Right renal cortex interstitium (tissue), 3 donors: ENCODE measurements at places on chromosomes 4 and X.

DNA sequence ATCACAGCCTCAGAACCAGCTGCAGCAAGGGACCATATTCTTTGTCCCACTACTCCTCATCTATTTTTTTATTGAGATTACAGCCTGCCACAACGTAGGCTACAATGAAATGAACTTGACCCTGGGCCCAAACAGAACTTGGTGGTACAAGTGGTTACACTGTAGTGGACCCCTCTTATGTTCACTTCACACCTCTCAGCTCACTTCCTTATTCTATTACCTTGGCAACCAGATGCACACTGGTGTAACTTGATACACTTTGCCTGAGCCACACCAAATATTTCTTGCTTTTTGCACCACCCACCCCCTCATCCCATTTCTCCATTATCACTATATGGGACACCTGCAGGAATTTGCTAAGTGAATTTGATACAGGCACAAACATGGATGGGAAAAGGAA lies 105.8 kb downstream of the CXCL13 start:
- DNase-seq, result no peak

- DNase-seq, result no peak
These were observed 100.5 kb downstream of the PTCHD1 start for GRCh38 chrX:23435108-23435507.

DNA sequence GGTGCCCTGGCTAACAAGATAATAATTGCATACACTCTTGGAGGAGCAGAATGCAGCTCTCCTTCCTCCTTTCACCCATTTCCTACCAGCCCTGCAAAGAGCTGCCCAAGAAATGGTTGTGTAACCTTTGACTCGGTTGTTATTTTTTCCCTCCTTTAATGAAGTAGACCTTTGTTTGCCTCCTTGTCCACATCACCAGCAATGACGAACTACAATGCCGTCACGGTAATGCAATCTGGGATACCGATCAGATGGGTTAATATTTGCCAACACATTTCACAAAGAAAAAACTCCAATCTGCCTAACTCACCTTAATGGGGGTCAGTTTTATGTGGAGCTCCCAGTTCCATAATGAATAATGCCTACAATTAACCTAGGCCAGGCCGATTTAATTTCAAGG lies 32.0 kb downstream of the GPRIN3 start:
- no peak for DNase-seq

DNA sequence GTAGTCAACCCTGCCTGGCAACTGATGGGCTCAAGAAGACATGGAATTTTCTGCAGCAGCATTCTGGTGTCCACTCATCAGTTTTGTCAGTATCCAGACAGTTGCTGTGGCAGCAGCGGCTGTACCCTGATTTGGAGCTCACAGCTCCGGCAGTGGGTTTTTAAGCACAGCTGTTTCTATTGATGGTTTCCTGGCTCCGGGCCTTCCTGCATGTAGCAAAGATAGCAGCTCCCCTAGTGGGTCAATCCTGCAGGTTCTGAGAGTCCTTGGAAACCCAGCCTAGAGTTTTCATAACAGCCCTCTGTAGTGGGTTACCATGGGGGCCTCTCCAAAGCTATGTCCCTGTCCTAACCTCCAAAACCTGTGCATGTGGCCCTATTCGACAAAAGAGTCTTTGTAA lies 84.0 kb upstream of the ATP6AP2 start:
- DNase-seq, result no peak

DNA sequence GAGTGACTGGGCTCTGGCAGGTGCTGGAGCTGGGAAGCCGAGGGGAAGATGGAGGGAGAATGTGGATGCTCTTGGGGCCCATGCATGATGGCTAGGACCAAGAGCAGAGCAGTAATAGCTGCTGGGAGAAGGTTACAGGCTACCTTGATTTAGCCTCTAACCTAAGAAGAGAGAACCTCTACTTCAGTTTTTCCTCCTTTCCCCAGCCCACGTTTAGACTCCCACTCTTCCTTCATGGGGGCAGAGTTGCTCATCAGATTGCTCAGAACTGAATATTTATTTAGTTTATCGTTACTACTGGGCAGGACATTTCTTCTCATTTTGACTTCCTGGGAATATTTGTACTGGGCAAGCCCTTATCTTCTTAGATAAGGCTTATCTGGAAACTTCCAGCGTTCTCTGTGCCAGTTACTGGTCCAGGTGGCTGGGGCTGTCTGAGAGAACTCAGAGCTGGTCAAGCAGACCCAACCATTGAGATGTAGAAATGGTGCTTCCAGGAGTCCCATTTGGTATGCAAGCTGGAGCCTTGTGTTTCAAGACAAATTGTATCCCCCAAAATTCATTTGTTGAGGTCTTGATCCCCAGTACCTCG lies 442.9 kb upstream of the BOD1L1 start:
- no peak for DNase-seq

DNA sequence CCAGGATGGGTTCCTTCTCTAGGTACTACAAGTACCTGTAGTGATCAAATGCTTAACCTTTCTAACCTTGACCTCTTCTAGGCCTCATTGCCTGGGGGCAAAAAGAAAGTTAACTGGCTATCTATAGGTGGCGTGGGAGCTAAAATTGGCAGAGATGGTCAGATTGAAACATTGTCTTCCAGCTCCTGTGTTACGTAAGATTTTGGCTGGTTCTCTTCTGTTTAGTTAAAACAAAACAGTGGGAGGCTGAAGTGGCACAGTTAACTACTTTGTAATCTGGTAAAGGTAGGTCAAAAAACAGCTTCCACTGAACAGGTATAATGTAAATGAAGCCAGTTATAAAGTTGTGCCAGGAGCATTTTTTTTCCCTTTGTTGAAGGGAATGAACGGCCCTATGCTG lies 115.2 kb downstream of the MBNL3 start:
- no peak for DNase-seq

DNA sequence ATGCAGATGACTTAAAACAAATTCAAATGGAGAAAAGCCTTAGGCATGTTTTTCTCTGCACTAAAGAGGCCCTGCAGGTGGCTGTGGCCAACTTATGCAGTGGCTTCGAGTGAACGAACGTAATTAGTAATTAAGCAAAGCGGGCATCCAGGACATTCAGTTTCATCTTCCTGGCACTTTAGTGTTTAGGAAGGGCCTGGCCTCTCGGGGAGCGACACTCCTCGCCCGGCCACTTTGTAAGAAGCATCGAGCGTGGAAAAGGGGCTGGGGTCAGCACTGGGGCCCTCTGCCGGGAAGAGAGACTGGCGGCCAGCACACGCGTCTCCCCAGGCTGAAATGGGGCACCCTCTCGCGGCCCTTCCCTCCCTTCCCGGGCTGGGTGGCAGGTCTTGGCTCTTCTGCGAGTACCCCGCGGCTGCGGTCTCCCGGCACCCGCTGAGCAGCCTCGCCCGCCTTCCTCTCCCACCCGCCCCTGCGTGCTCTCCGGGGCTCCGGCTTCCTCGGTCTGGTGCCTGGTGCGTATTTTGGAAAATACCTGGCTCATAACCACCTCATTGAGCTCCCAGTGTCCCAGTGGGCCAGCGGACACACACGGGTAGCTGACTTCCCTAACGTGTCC lies 677 bp upstream of the CYP4V2 start:
- DNase-seq, result no peak

DNA sequence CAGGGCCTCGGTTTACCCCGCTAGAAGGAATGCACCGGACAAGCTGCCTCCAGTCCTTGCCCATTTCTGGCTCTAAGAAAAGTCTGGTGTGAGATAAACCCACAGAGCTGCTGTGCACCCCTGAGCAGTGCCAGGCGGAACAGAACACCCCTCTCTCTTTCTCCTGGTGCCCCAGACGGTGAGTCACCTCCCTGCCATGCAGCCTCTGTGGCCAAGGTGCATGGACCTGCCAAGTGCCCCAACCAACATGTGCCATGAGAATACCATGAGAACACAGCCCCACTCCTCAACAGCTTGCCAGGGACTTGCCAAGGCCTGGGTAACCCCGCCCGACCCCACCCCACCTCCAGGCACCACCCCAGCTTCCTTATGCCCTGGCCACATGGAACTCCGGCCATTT lies 47.7 kb upstream of the MAN2B2 start:
- DNase-seq, result no peak

- no peak for DNase-seq
These were observed 218.0 kb downstream of the PRDM5 start for GRCh38 chr4:120704538-120704937.

- DNase-seq, result no peak
These were observed 703.0 kb downstream of the PCDH18 start for GRCh38 chr4:136829280-136829679.
